DMS 273 treated with DMSO at 0.1 percent for 48 hours (cell line): ENCODE measurements at places on chromosomes 11 and 22.

- no peak for DNase-seq
Observed at GRCh38 chr11:43366677-43367076, 8.0 kb downstream of the TTC17 start.

- no peak for DNase-seq
Observed at GRCh38 chr22:22674467-22674866, 30.1 kb downstream of the GGTLC2 start.

DNA sequence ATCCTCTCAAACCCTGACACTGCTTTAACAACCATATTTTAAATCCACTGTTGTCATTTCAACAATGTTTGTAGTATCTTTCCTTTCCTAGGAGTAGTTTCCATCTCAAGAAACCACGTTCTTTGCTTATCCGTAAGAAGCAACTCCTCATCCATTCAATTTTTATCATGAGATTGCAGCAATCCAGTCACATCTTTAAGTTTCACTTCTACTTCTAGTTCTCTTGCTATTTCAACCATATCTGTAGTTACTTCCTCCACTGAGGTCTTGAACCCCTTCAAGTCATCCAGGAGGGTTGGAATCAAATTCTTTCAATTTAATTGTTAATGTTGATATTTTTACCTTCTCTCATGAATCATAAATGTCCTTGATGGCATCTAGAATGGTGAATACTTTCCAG lies 22.4 kb downstream of the CCDC82 start:
- DNase-seq = no peak

DNA sequence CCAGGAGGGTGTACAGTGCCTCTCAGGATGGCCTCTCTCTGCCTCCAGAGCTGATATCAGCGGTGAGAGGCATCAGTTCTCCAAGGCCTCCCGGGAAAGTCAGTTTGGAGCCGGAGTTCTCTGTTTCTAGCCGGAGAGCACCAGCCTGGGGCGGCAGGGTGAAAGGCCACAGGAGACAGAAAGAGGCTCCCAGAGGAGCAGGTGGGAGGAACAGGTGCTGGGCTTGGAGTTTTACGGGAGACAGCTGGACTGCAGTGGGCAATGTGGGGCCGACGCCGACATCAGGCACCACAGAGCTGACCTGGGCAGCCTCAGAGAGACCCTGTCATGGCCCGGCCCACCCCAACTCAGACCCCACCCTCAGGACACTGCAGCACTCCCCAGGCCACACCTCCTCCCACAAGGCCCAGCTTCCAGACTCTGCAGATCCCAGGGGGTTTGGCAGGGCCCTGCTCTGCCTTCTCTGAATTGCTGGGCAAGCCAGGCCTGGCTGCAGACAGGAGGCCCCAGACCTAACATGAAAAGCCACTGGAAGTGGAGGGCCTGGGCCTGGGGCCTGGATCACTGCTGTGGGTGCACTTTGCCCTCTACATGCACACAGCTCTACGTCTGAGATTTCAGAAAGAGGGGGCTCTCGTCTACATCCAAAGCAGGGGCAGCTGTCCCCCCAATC lies 885.6 kb downstream of the BRD1 start:
- no peak for DNase-seq

DNA sequence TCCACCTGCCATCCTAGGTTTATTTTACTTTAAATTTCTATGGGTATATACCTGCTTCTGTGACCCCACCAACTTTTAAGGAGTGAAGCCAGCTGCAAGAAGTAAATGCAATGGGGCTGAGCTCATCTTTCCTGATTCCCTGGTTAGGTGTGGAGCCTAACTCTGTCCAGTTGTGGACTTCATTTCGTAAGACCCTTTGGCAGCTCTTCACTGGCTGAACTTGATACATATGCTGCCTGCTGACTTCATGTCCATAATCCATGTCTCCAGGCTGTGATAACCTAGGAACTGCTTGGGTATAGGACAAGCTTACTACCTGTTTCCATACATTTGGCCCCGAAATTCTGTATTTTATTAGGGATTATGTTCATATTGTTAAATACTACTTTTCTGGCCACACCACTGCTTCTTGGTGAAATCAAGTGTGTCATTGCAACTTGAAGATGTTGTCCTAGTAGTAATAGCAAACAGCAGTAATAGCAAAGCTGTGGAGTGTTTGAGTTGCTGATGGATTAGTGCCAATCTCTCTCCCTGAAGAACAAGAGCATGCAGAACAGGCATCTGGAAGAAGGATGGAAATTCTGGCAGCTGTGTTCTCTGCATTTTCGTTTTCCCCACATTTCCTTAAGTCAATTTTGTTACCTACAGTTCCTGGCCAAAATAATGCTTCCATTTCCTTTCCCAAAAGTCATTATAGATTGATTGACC lies 31.2 kb downstream of the LDLRAD3 start:
- no peak for DNase-seq

GRCh38 chr11:131581046-131581445 lies 210.6 kb downstream of the NTM start:
- no peak for DNase-seq

GRCh38 chr11:108112057-108112456 lies 9.3 kb upstream of the ACAT1 start:
- DNase-seq = no peak

DNA sequence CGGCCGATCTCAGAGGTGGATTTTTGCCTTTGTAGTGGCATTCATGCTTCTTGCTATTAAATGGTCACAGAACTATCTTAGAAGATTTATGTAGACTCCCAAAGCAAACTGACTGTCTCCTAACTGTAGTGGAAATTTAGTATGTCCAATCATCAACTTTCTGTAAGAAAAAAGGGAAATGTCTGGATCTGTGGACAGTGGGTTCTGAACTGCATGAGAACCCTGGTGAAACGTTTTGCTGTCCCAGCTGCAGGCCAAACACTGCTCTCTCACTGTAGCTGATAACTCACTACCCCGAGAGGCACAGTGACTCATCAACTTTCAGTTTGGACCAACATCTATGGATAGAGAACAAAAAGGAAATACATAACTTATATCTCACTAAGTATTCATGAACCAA lies 387.1 kb downstream of the SOX6 start:
- no peak for DNase-seq

DNA sequence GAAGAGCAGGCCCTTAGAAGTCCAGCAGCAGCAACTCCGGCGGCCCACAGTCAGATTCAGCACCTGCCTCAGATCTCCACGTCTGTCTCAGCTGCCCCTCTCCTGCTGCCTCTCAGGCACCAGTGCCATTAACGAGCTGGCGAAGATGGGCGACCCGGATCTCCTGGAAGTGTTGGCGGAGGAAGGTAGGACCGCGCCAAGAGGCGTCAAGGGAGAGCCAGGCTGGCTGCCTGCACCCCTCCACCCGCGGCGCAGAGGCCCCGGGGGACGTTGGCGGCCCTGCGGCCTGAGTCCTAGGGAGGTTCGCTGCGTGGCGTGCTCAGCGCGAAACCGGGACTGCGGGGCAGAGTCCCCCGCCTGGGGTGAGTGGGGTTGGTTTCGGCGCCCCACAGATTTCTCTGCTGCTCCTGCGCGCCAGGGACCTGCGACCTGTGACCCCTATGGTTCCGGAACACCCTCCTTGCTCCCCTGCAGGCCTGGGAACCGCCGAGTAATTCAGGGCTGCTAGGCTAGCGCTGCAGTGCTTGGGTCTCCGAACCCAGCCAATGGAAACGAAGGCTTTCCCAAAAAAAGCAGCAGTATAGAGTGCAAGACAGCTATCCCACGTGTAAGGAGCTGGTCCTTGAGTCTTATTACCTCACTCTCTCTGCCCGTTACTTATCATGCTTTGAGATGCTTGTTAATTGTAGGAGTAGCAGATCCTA lies 615 bp downstream of the ANO5 start:
- peak; percentile 13 for DNase-seq

DNA sequence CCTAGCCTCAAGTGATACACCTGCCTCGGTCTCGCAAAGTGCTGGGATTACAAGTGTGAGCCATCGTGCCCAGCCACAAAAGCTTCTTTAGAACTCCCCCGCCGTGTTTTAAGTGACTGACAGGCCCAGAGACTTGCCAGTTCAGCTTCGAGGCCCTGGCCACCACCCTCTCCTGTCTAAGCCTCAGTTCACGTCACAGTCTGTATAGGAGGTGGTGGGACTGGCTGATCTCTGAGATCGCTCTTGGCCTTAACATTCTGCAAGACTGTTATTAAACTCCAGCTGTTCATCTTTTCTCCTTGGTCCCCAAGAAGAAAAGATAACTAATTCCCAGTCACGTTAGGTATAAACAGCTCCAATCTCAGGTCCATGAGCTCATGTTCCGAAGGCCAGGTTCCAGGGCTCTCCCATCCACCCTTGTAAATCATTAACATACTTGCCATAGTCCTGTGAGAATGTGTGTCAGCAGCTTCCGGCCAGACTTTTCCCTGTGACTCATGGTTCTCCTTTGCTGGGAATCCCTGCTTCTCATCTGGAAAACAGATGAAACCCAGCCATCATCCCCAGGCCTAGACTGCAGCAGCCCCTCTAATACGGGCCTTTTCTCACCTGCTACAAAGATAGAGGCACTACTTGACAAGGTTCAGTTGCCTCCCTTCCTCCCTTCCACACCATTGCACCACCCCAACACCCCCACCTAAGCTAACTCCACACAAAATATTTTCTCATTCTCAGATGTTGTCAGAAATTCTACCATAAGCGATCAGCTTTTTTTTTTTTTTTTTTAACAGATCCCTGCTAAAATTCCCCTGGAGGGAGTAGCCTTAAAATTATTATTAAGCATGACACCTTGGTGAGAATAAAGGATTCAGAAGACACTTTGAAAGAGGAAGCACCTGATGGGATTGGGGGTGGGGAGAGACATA lies 5.6 kb upstream of the KIAA0930 start:
- DNase-seq = no peak

- DNase-seq = no peak
Observed at GRCh38 chr22:49574205-49574880, 253.3 kb downstream of the BRD1 start.

DNA sequence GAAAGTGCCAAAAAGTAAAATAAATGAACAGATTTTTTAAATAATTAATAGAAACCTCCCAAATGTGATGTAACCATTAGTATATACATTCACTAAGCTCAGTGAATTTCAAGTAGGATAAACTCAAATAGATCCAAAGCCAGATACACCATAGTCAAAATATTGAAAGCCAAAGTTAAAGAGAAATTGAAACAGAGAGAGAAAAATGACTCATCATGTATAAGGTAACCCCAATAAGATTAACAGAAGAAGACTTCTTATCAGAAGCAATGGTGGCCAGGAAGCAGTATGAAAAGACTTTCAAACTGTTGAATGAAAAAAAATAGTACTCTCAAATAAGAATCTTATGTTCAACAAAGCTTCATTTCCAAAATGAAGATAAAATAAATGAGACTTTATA lies 70.5 kb downstream of the LUZP2 start:
- no peak for DNase-seq

DNA sequence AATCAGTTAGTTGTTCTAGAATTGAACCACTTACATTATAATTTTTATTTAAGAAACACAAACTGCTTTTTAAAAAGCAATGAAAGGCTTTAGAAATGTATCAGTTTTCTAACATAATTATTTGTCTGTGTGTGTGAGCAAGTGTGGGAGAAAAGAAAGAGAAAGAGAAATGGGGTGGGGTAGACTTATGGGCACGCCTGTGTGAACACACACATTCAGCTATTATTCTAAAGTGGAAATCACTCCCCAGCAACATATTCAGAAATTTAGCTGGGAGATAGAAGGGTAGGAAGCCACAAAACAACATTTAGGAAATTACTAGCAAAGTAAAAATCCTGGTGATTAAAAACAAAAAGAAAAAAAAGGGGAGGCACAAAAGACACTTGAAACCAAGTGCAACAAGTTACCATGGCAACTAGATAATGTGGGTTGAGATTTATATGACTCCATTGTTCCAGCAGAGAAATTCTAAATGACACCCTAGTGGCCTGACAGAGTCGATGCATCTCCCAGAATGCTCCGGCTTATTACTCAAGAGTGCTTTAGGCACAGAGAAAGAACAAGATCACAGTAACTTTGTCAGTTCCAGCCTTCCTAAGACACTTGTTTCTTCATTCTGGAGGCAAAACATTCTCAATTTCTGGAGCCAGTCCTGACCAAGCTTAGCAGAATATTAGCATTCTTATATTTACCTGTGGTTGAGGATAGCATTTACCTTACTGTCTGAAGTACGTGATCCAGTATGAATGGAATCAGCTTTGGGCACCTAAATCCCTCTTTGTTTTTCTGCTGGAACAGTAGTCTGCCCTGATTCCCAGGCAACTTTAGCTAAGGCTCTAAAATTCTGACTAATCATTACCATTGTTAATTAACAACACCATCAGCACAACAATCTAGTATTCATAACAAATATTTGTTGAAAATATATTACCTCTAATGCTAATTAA lies 444.4 kb downstream of the DLG2 start:
- no peak for DNase-seq

DNA sequence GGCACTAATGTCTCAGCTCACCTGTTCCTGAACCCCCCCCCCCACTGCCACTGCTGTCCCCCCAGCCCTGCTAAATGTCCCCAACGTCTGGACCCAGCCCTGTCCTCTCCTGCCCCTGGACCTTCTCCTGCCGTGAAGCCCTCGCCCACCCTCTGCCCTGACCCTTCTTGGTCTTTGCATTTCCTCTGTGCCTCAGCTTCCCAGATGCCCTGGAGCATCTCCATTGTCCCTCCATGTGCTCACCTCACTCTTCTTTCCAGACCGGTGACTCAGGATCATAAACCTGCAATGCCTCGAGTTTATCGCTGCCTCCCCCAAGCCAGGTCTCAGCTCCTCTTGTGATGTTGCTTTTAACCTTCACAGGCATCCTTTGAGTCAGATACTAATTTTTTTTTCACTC lies 416.4 kb downstream of the BRD1 start:
- no peak for DNase-seq

- DNase-seq = peak; percentile 1
Observed at GRCh38 chr11:12090061-12090591, 20.3 kb upstream of the MICAL2 start.

GRCh38 chr11:87296627-87297026 lies 258.9 kb downstream of the TMEM135 start:
- no peak for DNase-seq

DNA sequence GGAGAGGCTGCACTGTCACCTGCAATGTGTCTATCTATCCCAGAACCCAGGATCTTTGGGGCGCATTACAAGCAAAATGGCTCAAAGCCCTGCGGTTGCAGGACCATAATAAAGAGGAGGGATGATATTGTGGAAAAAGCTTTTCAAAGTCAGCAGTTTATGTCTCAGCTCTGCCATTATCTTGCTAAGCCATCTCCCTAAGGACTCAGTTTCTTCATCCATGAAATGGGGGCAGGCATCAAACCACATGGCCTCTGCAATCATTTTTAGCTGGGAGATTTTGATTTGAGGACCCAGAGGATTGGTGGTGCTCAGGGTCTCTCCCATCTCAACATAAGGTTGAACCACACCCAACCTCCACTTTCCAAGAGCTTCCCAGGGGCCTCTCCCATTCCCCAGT lies 513.8 kb downstream of the MIAT start:
- DNase-seq = no peak
